Activated T-helper 1 cell treated with Interleukin-2 at 50 U/mL for 16 hours (primary cell): ENCODE measurements at places on chromosomes 5 and 9.

DNA sequence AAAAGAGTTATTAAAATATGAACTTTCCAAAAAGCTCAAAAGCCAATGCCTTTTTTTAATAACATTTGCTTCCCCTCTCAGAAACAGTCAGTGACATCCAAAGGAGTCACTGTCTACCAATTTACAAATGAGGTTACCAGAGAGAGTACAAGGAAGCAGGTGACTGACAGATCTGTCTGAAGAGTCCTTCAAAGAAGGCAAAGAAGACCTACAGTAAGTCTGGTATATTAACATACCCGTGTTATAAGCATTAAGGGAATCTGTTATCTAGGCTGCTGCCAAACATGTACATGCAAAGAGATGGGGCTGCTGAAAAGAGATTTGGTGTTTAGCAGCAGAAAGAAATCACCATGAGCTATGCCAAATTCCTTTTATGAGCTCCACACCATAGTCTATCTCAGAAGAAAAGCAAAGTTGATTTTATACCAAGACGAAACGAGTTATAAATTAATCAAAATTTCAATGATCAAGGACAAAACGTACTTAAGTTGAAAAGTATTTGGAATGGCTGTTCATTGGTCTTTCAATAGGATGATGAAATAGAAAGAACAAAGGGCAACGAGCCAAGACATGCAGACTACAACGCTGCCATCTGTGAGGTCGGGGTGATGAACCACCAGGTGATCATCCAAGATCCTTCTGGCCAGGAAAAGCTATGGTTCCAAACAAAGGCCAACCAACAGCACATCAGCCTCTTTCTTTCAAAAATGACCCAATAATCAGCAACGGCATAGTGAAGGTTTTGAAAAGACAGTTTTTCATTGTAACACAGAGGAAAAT, 8.1 kb downstream of the PRELID2 start:
- DNase-seq: no peak

DNA sequence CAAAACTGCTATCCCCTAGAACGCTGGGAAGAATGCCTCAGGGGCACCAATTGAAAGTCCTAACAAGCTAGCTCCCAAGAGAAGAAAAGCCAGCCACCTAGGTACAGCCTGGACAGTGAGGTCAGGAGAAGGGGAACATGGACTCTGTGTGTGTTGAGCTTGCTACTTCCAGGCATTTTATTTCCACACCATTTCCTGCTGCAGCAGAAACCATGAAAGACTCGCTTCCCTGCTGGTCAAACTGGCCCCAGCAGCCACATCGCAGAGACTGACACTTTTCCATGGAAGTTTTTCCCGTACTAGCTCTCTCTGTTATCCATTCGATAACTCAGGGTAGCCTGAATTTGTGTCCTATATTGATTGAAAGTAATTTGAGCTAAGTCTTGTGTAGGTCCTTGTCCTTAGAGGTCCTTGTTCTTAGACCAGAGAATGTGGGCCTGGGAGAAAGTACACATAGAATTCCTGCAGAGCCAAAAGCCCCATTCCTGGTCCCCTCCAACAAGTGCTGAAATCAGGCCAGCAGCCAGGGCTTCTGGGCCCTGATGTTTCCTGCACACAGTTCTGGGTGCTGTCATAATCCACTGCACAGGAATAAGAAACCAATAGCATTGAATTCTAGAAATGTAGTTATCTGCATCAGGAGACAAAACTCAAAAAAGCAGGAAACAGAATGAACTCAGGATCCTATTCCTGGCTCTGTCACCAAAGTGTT, 96.6 kb downstream of the BRINP1 start:
- DNase-seq: no peak

DNA sequence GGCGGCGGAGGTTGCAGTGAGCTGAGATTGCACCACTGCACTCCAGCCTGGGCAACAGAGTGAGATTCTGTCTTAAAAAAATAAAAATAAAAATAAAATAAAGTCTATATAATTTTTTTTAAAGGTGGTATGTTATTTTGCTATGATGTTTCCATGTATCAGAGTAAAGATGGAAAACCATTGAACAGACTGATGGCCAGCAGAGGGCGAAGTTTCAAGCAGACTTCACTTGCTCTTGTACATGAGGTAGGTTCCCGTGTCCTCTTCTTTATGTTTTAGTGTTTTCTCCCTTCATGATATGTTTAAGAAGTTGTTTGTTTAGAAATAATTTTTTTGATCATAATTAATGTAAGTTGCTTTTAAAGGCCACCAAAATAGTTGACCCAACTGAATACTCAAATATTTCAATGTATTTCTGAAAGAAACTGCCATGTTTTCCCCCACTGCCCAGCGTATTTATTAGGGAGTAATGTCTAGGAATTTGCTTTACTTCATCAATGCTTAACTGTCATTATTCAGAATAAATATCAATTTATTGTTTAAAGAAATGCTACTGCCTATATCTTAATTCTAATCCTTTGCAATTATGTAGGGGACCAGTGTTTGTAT, 146.4 kb downstream of the HACD4 start:
- peak; percentile 23 for DNase-seq

DNA sequence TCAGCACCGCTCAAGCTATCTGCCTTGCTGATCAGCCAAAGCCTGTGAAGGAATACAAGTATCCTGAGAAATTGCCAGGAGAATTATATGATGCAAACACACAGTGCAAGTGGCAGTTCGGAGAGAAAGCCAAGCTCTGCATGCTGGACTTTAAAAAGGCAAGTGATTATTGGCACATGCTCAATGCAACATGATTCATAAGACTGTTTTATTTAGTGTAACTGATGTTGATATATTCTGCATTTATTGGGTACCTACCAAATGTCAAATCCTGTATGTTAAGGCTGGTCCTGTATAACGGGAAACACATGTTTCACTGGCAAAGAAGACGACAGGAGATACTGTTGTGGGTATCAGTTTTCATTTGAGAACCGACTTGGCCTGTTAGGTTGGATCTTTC, 69.0 kb downstream of the ADAMTS16 start:
- no peak for DNase-seq

GRCh38 chr5:171961117-171961516, 45.3 kb downstream of the FBXW11 start:
- DNase-seq: no peak

GRCh38 chr5:133403741-133404364, 208.5 kb downstream of the FSTL4 start:
- DNase-seq: no peak

GRCh38 chr5:171750311-171750788, 35.3 kb upstream of the SMIM23 start:
- no peak for DNase-seq

- no peak for DNase-seq
Observed at GRCh38 chr5:159021901-159022556, 77.7 kb downstream of the EBF1 start.
